ENCODE measurements at places on chromosomes 13 and 19.

DNA sequence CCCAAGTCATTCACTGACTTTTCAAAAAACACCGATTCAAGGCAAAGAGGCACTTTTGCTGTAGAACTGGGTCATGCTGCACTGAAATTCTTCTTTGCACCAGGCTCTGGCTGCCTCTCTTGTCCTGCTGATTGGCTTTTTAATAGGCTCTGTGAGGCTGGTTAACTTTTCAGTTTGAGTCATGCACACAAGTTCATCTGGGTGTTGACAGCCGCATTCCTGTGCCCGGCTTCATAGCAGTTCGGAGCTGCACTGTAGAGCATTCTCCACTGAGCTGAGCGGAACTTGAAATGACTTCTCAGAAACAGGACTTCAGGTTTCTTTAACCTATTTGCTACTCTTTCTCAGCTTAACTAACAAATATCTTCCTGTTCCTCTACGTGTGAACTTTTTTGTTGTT is 978.3 kb downstream of the UQCRFS1 start:
- DNase-seq, result no peak

GRCh38 chr13:111211789-111212516 is 96.8 kb downstream of the ARHGEF7 start:
- DNase-seq, result no peak

GRCh38 chr13:111644750-111645149 is 324.3 kb downstream of the TEX29 start:
- DNase-seq, result no peak

DNA sequence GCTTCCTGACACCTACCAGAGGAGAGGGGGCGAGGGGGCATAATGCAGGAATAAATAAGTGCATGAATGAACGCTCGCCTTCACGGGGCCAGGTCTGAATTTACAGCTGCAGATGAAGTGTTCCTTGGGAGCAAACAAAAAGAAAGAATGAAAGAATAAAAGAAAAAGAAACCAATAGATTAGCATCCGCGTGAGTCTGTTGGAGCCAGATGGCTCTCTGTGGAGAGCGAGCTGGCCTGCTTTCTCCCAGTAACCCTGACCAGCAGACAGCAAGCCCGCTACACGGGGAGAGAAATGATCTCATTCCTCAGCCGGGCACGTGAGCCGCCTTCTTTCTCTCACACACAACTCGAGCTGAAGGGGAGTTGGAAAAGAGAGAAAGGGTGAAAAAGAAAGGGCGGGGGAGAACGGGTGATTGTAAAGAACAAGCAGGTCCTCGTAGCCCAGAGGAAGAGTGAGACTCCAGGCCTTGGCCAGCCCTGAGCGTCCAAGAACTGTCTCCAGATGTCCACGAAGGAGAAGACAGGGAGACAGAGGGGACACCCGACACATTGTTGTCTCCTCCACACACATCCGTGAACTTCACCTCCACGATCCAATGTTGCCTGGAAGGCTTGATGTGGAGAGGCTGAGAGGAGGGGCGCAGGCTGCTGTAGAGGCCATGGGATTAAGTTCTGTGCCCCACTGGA is 81.4 kb downstream of the RNASEH2B start:
- no peak for DNase-seq

DNA sequence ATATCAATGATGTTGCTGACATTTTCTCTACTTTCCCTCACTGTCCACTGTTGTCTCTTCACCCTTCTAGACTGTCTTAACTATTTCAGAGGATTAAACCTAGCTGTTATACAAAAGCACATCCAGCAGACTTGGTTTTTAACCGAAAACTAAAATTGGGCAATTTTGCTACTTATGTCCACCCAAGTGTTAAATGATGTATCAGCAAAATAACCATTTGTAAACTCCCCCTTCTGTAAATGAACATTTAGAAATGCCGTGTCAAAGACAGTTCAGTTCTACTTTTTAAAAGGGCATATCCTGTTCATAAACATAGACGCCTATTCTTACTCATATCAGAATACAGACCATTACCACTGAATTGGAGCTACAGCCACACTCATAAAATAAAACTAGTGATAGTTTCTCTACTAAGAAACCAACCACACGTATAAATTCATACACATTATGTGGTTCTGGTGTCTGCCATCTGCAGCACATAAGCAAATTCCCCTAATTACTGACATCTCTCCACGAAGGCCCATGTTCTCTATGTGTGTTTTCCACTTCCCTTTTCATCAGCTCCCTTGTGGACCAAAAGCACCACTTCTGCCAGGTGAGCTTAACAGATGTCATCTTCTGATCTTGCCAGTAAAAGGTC is 1091.8 kb downstream of the PCDH9 start:
- DNase-seq, result no peak

GRCh38 chr13:80666782-80667552 is 326.0 kb upstream of the SPRY2 start:
- DNase-seq, result peak; percentile 68

GRCh38 chr13:80871481-80871880 is 530.6 kb upstream of the SPRY2 start:
- DNase-seq, result peak; percentile 29

DNA sequence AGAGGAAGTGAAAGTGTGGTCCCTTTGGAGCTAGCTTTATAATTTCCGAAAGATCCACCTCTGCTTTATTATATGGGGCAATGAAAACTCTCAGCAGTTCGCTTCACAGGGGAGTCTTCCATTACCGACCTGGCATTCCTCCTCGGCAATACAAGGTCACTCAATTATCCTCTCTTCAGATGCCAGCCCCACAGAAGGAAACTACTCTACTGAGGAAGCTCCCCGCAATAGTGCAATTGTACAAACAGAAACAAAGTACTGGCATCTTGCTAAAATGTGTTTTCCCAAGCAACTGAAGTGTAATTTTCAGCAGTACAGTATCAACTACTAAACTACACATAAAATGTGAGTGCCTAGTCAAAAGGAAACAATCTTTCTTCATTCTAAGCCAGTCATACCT is 702.0 kb downstream of the PCDH9 start:
- DNase-seq, result no peak

- no peak for DNase-seq
These were observed 5.7 kb downstream of the ERCC2 start for GRCh38 chr19:45364696-45365095.
